ENCODE measurements at places on chromosomes 3 and 15.

GRCh38 chr15:27361438-27361837 lies 390.5 kb downstream of the GABRG3 start:
- no peak for DNase-seq

DNA sequence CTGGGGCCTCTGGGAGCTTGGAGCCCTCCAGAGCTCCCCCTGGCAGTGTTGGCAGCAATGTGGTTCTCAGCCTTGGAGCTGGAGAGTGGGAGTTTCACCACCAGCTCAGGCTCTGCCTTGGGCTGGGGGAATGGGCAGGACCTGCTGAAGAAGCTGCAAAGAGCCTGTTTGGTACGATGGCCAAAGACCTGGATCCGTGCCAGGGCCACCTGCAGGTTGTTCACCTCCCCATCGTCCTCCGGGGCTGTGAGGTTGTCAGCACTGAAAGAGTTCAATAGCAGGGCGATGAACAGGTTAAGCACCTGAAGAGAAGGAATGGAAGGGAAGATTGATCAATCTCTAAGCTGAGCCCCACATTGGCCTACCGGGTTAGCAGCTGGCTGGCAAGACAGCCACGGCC lies 77.3 kb upstream of the SCN5A start:
- no peak for DNase-seq

- no peak for DNase-seq
Observed at GRCh38 chr3:182220471-182220870, 508.7 kb downstream of the SOX2 start.

GRCh38 chr15:60721707-60722106 lies 242.8 kb upstream of the ICE2 start:
- DNase-seq, result no peak

- no peak for DNase-seq
Observed at GRCh38 chr3:64518950-64519349, 168.8 kb downstream of the ADAMTS9 start.

GRCh38 chr3:69352305-69353087 lies 33.4 kb downstream of the FRMD4B start:
- no peak for DNase-seq

GRCh38 chr3:177515786-177516157 lies 318.5 kb upstream of the TBL1XR1 start:
- DNase-seq, result no peak

DNA sequence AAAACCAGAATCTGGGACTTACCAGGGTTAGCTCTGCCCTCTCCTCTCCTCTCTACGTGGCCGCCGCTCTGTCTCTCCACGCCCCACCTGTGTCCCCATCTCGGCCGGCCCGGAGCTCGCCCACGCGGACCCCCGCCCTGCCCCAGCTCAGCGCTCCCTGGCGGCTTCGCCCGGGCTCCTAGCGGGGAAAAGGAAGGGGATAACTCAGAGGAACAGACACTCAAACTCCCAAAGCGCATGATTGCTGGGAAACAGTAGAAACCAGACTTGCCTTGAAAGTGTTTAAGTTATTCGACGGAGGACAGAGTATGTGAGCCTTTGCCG lies 5.4 kb downstream of the ISL2 start:
- peak; percentile 51 for DNase-seq

DNA sequence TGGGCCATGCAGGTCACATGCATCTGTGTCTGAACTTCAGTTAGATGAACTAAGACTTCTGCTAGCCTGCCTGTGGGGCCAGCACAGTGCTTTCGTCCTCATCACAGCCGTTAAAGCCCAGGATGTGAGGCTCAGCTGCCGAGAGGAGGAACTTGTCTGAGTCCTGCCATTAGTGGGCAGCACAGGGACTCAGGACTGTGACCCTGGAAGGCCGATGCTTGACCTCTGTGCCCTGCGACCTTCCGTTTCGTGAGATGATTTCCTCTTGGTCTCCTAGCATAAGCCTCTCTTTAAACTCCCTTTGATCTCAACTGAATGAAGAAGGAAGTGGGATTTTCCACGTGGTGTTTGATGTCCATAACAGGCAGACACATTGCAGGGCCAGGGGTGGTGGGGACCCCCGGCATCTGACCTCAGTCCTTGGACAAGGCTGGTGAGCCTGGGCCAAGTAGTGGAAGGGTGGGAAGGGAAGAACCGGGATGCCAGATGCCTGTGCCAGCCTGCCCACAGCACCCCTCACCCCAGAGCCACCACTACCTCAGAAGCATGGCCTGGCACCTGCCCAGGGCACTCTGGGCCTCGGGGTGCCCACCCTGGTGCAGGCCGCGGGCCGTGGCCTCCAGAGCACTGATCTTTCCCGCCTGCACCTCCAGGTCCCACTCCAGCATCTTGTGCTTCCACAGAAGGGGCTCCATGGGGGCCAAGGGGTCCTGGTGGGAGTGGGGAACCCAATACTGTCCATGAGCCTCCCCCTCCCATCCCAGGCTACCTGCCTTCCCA lies 21.6 kb downstream of the PLA2G4B start:
- no peak for DNase-seq

- DNase-seq, result no peak
Observed at GRCh38 chr15:56794553-56795329, 61.4 kb upstream of the ZNF280D start.

GRCh38 chr3:128767094-128767750 lies 41.2 kb downstream of the RAB7A start:
- no peak for DNase-seq
